ENCODE measurements at places on chromosomes 2 and 18. TPM values are rescaled to one million over a fixed set of nuclear protein-coding genes. Genes with fewer than 3 reads are reported as not detected.

The DNER gene
- 9.2 TPM for total RNA-seq

DNA sequence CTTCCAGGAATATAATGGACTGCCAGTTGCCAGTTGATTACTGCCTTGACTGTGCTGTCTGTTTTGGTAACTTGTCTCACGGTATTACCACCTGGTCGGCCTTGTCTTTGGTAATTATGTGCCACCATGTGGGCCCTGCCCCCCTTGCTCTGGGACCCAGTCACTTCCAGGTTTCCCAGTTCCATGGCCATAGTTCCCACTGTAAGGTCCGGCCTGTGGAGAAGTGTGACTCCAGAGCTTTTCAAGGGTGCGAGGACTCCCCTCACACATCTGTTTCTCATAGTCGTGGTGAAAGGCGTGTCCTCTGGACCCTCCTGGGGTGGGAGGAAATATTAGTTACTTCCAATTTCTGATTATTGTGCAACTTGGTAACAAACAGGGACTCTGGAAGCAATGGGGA is 150.5 kb downstream of the SEPTIN10 start:
- H3K36me3 ChIP-seq, result no peaks in the 10 kb centered on the region
- H3K4me3 ChIP-seq, result no peak overlapping the region
- H3K27me3 ChIP-seq, result no peaks in the 10 kb centered on the region
- no peaks in the 10 kb centered on the region for H3K4me1 ChIP-seq

DNA sequence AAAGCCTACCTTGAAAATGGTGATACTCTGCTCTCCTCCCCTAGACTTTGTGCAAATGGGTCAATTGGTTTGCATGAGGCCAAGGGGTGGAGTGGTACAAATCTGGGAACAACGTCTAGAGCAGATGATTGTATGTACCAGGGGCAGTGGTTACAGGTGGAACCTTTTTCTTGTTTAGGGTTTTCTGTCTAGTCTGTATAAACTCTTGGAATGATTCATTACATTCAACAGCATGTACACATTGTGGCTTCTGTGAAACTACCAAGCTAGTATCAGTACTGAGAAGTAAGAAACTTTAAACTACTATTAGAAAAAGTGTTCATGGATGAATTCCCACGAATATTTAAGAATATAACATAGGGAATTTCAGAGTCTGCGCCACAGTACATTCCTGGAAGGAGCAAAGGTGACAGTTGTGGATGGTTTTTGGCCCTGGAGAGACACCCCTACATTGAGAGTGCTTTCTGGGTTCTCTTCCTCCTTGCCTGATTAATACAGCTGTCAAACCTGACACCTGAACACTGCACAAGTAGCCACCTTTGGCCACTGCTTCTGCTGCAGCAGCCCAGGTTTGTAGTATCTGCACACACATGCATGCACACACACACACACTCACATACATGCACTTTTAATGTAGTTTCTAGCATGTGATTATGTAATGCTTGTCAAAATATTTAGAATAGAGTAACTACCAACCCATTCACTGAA is 30.0 kb downstream of the CFAP221 start:
- no peak overlapping the region for H3K27ac ChIP-seq
- H3K36me3 ChIP-seq, result no peaks in the 10 kb centered on the region
- H3K27me3 ChIP-seq, result no peaks in the 10 kb centered on the region
- H3K4me1 ChIP-seq, result no peaks in the 10 kb centered on the region

The DNAJC5G gene
- total RNA-seq, result 2.4 TPM

DNA sequence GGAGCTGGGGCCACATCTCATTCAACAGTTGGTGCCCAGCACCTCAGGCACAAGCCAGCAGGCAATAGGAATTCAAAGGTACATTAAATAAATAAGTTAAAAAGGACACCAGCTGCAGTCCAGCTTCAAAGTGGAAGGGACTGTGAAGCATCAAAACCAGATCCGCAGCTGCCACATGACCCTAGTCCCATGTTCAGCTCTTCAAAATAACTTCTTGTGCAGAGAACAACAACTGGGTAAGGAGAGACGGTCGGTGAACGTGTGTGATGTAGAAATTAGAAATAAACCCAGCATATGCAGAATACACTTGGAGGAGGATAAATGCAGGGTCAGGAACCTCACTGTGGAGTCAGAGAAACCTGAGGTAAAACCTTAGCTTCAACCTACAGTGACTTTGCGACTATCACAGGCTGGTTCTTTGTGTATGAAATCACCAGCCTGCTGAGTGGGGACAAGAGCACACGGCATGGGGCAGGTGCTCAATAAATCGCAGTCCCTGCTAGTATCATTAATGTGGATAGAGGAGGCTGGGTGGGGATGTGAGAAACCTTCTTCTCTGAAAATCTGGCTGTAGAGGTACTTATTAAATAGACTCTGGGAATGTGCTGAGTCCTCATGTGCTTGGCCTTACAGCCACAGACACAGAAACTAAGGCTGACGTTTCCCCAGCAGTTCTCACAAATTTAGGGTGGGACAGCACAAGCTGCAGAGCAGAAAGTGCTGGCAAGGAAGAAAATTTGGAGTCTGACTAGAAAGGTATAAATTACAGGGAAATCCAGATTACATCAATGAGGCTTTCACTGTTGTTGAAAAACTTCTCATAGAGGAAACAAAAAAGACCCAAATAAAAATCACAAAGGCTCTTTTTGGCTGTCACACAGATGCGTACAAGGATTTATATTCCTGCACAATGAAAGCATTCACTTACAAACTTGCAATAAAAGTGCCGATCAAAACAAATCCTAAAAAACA is 20.7 kb downstream of the FBXO15 start:
- no peaks in the 10 kb centered on the region for H3K4me1 ChIP-seq
- DNase-seq, result no peak
- H3K36me3 ChIP-seq, result no peaks in the 10 kb centered on the region

DNA sequence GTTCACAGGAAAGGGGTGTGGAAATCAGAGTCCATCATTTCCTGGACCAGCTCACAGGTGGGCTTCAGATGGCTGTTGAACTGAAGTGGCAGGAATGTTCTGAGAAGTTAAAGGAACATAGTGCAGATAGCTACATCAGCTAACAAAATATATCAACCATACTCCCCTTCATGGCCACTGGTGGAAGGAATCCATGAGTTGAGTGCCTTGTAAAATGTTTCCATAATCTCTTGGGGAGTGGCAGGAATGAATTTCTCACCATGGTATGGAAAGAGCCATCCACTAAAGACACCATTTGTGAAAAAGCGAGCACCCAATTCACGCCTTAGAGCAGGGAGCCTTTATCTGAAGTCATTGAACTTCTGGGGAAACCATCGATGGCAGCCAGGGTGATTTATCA is at the start of gene LINC00305:
TSS of gene LINC00305 (minus strand) at position 101 of the 400 bp plus-strand sequence.
- H3K27ac ChIP-seq, result no peak within 1 kb of the TSS
- H3K27me3 ChIP-seq, result no peaks in the 10 kb centered on the region
- no peaks in the 10 kb centered on the region for H3K4me1 ChIP-seq
- no peak within 1 kb of the TSS for H3K4me3 ChIP-seq
- no peaks in the 10 kb centered on the region for H3K36me3 ChIP-seq

The ELOA2 gene
- total RNA-seq, result not detected

- H3K27me3 ChIP-seq, result no peaks in the 10 kb centered on the region
- H3K4me1 ChIP-seq, result no peaks in the 10 kb centered on the region
- DNase-seq, result no peak
- H3K4me3 ChIP-seq, result no peak overlapping the region
- no peaks in the 10 kb centered on the region for H3K36me3 ChIP-seq
These were observed 50.9 kb upstream of the GPD2 start for GRCh38 chr2:156385242-156385641.

- H3K4me3 ChIP-seq, result no peak overlapping the region
- DNase-seq, result peak; percentile 62
- no peaks in the 10 kb centered on the region for H3K27me3 ChIP-seq
- no peak overlapping the region for H3K27ac ChIP-seq
- H3K4me1 ChIP-seq, result peaks cover 24% of the 10 kb centered on the region
These were observed 35.3 kb downstream of the TCF4 start for GRCh38 chr18:55552526-55553189.

- H3K27ac ChIP-seq, result no peak overlapping the region
- peaks cover 94% of the 10 kb centered on the region for H3K36me3 ChIP-seq
- H3K27me3 ChIP-seq, result no peaks in the 10 kb centered on the region
These were observed 16.1 kb downstream of the HJURP start for GRCh38 chr2:233838251-233838650.

DNA sequence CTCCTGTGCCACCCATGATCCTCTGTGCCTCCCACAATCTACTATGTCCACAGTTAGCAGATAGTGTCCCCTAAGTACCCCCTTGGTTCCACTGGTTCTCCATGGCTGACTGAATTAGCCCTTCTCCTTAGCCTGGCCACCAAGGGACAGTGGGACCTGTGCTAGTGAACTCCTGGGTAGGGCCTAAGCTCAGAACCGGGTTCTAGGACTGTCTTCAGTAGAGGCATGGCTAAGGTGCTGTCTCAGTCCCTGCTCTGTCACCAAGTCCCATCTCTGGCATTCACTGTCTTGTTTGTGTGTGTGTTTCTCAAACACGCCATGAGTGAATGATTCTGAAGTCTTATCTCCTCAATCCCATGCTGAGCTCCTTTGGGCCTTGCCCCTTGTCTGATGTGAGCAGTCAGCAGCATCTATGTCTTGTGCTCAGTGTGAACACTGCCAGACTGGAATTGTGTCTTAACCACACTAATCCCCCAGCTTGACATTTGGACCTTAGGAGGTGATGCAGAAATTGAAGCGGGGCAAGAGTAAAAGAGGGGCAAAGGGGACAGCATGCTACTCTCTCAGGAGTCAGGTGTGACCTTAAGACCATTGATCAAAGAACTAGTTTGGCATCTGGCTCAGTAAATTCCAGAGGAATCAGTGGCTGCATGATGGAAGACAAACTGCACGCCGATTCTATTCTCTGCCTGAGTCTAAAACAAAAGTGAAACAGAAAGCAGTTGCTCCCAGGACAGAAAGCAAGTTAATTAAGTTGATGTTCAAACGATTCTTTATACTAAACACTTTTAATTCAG is 190.5 kb downstream of the ALPK2 start:
- no peak for DNase-seq
- H3K36me3 ChIP-seq, result no peaks in the 10 kb centered on the region
- H3K27me3 ChIP-seq, result no peaks in the 10 kb centered on the region
- no peaks in the 10 kb centered on the region for H3K4me1 ChIP-seq

The LBX2 gene
- not detected for total RNA-seq

The GALNT14 gene
- total RNA-seq, result 9.7 TPM

- peak overlapping the region; percentile 98 for H3K27ac ChIP-seq
- H3K36me3 ChIP-seq, result peaks cover 41% of the 10 kb centered on the region
- no peaks in the 10 kb centered on the region for H3K27me3 ChIP-seq
- H3K4me1 ChIP-seq, result peaks cover 10% of the 10 kb centered on the region
- peak; percentile 50 for DNase-seq
- H3K4me3 ChIP-seq, result peak overlapping the region; percentile 70
These were observed 1.9 kb downstream of the CLK1 start for GRCh38 chr2:200862532-200863000.

DNA sequence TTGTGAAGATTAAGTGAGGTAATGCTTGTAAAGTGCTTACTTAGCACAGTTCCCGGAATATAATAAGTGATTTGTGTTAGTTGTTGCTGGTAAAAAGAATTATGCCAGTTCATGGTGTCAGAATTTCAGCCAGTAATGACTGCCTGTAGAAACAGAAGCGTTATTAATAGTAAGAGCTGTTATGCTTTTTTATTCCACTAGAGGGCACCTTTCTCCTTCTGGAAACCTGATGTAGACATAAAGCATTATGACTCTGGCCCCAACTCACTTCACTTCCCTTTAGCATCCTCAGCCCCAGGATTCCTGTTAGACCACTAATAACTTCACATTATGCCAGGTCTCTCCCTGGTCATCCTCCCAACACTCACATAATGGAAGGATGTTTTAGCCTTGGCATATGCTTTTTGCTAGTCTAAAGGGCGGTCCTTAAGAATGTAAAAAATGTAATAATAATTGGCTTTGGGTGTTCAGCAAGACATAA is 34.9 kb downstream of the C18orf54 start:
- H3K4me3 ChIP-seq, result no peak overlapping the region
- no peaks in the 10 kb centered on the region for H3K36me3 ChIP-seq
- H3K4me1 ChIP-seq, result peaks cover 15% of the 10 kb centered on the region
- no peaks in the 10 kb centered on the region for H3K27me3 ChIP-seq
- no peak overlapping the region for H3K27ac ChIP-seq

DNA sequence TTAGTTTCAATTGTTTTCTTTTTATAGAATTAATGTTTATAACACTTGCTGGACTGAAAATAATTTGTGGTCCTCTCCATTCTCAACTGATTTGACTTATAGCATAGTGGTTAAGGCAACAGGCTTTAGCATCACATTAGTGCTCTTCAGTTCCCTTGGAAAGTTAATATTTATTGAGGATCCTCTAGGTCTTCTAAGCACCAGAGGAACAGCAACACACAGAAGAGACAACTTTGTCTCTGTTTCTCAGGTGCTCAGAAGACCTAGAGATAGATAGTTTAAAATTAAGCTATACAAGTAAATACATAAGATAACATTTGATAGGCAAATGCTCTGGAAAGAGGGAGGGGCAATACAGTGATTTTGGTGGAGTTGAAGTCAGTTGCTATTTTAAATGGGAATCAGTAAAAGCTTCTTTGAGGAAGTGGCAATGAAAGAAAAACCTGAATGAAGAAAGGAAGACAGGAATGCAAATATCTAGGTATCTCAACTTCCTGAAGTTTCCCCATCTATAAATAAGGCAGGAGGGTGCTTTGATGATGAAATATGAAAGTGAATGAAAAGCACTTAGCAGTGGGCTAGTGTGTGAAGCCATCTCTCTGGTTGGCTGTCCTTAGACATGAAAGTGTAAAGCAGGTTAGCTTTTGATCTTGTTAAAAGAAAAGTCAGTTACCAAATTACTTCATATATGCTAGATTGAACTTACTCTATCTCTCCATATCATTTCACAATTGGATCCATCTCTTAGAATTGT is 7.9 kb downstream of the NEUROD1 start:
- no peak overlapping the region for H3K27ac ChIP-seq
- H3K4me3 ChIP-seq, result no peak overlapping the region
- H3K27me3 ChIP-seq, result peaks cover 23% of the 10 kb centered on the region

DNA sequence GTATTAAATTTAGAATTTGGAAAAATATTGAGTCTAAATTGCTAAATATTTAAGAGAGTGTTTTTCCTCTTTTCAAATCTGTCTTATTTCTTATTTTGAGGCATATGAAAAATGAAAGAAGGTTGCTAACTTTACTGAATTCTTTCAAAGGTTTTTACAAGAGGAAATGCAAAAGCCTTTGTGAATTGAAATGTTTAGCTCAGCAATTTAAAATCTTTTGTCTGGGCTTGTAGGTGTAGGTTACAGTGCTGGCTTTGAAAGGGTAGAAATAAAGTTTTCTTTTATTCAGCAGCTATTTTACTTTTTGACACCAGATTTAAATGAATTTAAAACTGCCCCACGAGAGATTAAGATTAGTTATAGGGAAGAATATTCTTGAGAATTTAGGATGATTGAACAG is 192.0 kb downstream of the CDH7 start:
- peak overlapping the region; percentile 46 for H3K27ac ChIP-seq
- H3K4me3 ChIP-seq, result no peak overlapping the region
- H3K36me3 ChIP-seq, result no peaks in the 10 kb centered on the region
- peak; percentile 41 for DNase-seq
- peaks cover 34% of the 10 kb centered on the region for H3K4me1 ChIP-seq
